ENCODE measurements at places on chromosomes 12 and 14.

DNA sequence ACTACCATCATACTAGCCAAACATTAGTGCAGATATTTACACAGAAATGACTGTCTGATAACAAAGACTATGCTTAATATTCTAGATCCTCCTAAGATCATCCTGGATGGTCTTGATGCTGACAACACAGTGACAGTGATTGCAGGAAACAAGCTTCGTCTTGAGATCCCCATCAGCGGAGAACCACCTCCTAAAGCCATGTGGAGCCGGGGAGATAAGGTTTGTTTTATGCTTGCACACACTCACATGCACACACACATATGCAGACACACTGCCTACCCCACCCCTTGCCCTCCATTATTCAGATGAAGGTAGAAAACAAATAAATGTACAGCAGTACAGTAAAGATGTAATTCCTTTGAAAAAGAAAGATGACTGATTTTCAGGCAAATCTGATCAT lies 44.4 kb upstream of the CHPT1 start:
- DNase-seq = no peak

- no peak for DNase-seq
Measured at GRCh38 chr12:109432431-109432830, 44.7 kb downstream of the KCTD10 start.

DNA sequence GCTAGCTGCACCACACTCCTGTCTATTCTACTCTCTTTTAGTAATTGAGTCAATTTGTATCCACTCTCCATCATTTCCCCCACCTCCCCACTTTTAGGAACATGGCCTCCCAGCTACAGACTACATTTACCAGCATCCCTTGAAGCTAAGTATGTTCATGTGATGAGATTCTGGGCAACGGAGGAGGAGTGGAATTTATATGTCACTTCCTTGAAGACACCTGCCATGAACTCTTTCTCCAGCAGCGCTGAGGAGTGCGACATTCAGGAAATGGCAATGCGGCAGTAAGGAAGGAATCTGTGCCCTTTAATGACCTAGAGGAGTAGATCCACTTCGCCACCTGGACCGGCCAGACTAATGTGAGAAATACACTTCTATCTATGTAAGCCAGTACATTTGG lies 243.7 kb upstream of the DIO2 start:
- DNase-seq = no peak

DNA sequence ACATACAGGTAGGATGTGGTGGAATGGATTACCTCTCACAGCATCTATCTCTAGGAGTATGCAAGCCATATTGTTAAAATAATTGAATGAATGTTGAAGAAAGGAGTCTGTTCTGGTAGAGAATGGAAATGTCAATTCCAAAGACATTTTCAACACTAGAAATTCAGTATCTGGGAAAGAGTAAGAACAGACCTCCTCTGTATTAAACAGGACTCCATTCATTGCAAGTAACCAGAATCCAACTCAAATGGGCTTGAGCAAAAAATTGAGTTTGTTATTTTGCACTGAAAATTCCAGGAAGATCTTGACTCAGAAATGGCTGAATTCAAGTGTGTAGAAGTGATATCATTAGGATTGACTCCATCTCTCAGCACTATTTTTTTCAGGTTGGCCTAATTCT lies 168.1 kb downstream of the C12orf42 start:
- DNase-seq = no peak

DNA sequence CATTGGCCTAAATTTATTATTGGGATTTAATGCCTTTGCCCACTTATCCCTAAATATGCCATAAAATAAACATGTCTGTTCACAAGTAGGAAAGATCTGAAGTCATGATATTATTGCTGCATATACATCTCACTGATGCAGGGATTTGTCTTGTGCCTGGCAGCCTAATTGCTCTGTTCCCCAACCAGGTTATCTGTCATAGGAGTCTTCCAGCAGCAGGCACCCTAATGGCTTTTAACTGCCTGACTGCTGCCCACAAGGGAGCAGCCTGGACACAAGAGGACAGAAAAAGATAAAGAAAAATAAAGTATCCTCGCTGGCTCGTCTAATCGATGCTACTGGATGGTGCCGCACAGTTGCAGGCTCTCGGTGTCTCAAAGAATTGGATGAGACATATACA lies 337.6 kb upstream of the FAR2 start:
- no peak for DNase-seq

- DNase-seq = no peak
Measured at GRCh38 chr12:59650588-59651228, 54.9 kb downstream of the SLC16A7 start.

- DNase-seq = no peak
Measured at GRCh38 chr12:64080319-64081007, 141.6 kb downstream of the KICS2 start.

DNA sequence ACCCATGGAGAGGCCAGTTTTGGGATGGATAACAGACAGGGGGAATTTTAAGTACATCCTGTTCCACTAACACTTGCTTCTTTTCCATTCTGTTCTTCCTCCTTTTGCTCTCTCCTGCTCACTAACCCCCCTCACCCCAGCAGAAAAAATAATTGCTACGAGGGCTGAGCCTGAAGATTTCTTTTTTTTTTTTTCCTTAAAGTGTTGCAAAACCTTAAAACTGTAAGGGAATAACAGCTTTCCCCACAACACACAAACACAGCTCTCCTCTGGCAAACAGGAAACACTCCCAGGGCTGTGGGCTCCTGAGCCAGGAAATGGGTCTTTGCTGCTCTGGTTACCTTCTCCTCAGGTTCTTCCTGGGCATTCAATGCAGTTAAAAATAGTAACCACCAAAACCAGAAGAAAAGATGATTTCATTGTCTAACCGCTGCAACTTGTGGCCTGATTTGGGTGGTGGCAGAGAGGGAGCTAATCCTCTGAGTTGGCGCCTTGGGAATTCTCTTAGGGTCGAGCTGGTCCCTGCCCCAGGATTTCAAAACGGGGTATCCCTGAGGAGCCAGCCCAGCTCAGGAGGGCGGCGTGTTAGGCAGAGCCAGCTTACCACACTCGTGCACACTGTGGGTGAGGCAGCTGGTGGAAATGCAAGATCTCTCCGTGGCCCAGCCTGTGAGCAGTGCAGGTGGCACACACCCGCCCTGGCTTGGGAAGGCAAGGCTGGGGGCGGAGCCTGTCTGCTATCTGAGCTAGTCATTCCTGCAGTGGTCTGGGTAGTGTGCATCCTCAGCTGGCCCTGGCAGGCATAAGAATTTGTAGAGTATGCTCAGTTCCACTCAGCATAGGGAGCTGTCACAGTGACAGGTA lies 17.1 kb upstream of the EMP1 start:
- peak; percentile 40 for DNase-seq

DNA sequence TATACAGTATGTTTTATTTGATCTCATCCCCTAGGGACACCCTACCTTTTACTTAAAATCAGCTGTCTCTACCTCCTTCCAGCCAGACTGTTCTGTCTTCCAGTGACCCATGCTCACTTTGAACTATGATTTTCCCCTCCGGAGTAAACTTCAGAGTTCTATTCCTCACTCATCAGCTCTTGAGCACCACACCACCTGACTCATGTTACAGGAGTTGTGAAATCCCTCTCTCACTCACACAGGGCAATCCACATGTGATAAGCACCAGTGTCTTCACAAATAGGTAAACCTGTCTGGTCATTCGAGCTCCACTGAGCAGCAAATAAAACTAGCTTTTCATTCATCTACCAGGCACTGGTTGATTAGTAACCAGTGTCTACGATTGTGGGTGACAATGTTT lies 177.3 kb upstream of the BMP4 start:
- DNase-seq = no peak

- DNase-seq = no peak
Measured at GRCh38 chr14:91660790-91661189, 71.1 kb downstream of the CATSPERB start.

DNA sequence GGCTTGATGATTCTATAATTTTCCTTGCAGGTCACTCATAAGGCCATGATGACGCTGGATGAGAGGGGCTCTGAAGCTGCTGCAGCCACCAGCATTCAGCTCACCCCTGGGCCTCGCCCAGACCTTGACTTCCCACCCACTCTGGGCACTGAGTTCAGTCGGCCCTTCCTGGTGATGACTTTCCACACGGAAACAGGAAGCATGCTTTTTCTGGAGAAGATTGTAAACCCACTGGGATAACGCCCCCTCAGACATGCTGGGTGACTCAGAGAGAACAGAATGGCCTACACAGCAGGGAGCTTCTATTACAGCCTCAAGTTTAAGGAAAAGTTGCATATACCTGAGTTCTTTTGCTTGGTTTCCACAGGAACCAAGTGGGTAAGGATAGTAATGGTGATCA lies 34.3 kb downstream of the SERPINA3 start:
- DNase-seq = no peak

DNA sequence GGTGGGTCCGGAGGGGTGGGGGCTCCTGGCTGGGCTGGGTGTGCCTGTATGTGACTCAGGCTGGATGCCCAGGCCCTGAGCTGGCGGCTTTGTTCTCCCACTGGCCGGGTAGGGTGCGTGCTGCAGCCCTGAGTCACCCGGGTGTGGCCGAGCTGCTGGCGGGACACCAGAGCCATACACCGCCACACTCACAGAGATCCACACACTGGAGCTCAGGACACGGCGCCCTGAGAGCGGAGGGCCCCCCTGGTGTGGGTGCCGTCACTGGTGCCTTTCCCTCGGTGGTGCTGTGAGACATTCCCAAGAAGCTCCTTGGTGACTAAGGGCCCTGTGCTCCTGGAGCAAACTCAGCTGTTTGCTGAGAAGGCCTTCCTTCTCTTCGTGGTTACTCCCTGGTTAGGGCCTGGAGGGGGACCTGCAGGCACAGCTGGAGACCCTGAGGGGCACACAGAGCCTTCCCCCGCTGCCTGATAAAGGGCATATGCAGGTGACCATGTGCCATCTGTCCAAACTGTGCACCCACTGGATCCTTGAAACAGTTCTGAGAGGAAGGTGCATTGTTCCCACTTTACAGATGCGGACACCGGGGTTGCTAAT lies 44.3 kb downstream of the KRT80 start:
- DNase-seq = no peak

DNA sequence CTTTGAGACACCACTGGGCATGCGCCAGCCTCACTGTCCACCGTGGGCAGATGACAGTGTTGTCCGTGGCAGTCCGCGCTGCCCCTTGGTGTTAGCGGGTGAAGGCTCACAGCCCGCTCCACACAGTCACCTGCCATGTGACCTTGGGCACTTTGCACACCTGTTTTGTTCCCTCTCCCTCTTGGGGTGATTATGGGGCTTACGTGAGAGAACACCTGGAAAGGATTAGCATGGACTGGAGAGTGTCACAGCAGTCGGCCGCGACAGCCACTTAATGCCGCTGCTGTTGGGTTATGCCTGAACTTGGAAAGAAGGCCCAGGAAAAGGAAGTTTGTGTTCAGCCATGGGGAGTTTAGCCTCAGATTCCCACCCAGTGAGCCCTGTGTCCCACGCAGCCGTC lies 94.2 kb downstream of the DDX51 start:
- no peak for DNase-seq

DNA sequence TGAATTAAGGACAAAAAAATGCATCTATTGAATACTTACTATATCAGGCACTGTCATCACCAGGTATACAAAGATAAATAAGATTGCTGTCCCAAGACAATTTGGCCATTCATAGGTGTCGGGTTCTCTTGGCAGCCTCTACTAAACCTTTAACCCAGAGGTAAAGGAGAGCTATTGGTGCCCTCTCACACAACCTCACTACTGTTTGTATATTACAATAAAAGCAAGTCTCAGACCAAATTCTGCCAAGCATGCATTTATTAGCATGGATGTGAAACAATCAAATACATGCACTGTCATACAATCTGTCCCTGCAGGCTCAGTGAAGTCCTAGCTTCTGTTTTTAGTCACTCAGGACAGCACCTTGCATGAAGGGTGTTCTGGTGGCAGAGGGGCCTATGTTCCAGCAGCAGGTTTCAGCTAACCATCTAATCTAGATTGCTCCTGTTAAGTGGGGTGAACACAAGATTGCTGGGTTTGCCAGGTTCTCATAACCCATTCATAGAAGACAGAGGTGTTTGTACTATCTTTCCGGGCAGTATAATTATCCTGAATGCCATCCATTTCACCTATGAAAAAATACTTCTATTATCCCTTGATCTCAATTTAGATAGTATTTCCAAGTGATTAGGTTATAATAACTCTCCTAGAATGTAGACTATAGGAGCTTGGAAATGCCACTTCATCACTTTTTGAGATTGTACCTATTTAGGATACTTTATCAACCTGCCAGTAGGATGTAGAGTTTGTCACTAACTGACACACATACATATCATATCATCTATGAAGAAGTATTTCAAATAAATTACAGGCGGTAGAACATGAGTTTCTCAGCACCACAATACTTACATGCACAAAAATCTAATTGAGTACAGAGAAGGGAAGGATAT lies 254.0 kb upstream of the KRR1 start:
- DNase-seq = no peak

- no peak for DNase-seq
Measured at GRCh38 chr12:94457311-94457710, 2.4 kb downstream of the CEP83 start.

- peak; percentile 85 for DNase-seq
Measured at GRCh38 chr12:49763006-49763591, 21.7 kb downstream of the TMBIM6 start.

DNA sequence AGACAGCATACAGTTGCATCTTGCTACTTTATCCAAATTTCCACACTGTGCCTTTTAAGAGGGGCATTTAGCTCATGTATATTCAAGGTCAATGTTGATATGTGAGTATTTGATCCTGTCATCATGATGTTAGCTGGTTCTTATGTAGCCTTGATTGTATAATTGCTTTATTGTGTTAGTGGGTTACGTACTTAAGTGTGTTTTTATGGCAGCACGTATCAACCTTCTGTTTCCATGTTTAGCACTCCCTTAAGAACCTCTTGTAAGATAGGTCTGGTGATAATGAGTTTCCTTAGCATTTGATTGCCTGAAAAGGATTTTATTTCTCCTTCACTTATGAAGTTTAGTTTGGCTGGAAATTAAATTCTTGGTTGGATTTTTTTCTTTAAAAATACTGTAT lies 445.2 kb downstream of the NAV3 start:
- DNase-seq = no peak

- DNase-seq = no peak
Measured at GRCh38 chr14:20177433-20177974, 13.2 kb upstream of the OR11G2 start.

- DNase-seq = no peak
Measured at GRCh38 chr14:40218282-40218941, 786.2 kb upstream of the FBXO33 start.

DNA sequence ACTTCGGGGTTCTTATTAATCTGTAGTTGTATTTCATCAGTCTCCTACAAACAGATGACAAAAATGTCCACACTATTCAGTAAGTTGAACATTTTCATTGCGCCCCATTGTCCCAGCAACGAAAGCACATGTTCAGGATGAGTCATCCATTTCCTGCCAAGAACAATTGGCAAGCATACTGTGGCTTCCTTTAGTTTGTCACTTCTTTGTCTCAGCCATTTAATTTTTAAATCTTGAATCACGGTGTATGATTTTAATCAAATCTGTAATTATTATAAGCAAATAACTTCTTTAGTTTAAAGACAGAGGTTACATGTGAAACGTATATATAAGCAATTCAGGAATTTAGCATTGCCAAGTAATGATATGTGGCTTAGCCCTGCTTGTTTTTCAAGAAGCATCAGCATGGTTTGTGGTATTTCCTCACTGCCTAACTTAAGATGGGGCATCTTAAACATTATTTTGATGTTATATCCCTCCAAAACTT lies 211.3 kb upstream of the KRR1 start:
- DNase-seq = peak; percentile 52
